Memory B cell (primary cell): ENCODE measurements at places on chromosomes 4 and X.

DNA sequence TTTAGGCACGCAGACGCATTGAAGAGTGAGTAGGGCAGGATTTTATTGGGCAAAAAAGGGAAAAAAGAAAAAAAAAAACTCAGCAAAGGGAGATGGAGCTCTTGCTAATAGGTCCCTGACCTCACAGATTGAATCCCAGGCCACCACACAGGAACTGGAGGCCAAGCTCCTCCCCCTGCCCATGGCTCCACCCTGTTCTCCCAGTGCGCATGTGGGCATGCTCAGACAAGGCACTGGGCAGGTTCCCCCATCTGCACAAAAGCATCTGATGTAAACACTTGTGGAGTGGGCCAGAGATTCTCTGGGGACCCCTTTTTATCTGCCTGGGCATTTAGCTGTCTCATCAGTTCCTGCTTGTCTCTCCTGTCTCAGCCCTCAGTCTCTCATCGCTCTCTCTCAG is 9.5 kb downstream of the FRMD7 start:
- DNase-seq = no peak

- DNase-seq = no peak
Observed at GRCh38 chrX:152817078-152817764, 13.3 kb downstream of the CETN2 start.

GRCh38 chrX:109952985-109953905 is 49.7 kb upstream of the TMEM164 start:
- no peak for DNase-seq

DNA sequence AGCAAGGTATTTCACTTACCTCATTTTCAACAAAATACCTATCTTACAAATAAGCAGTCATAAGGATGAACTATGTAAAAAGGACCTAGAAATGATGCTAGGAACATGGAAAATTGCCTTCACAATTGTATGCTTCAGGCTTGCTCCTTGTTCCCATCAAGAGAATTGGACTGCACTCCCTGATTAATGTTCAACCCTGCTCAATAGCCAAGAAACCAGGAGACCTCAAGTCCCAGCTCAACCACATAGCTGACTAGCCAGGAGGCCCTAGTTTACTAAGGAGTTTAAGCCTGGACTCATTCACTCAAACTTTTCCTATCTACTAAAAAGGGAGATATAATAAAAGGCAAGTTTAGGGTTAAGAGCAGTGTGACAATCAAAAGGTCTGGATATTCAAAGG is 146.6 kb upstream of the DGKK start:
- DNase-seq = no peak

DNA sequence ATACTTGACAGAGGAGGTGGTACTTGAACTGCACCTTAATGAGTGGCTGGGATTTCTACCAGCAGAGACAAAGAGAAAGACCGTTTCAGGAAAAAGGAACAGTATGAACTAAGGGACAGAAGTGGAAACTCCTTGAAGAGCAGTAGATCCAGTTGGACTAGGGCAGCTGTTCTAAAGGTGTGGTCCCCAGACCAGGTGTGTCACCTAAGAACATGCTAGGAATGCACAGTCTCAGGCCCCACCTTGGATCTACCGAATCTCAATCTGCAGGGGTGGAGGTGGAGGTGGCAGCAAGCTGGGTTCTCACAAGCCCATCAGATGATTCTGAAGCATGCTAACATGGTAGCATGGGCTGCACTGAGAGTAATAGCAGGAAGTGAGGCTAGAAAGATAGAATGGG is 22.3 kb downstream of the DAPP1 start:
- DNase-seq = no peak

GRCh38 chr4:184309241-184310170 is 91.8 kb upstream of the ENPP6 start:
- DNase-seq = no peak

DNA sequence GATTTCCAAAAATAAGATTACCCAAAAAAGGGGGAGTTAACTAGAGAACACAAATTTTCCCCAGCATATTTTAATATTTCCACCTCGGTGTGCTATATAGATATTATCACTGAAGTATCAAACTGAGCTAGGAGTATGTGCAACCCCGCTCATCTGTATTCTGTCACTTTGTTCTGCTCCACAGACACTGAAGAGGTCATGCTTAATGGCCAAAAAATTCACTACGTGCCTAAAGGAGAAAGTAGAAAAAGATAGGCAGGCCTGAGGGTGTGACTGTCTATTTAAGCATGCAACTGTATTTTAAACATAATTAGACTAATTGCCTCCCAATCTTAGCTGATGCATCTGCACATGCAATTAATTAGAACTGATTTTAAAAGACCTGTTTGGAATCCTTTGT is 24.5 kb downstream of the SH3RF1 start:
- no peak for DNase-seq

DNA sequence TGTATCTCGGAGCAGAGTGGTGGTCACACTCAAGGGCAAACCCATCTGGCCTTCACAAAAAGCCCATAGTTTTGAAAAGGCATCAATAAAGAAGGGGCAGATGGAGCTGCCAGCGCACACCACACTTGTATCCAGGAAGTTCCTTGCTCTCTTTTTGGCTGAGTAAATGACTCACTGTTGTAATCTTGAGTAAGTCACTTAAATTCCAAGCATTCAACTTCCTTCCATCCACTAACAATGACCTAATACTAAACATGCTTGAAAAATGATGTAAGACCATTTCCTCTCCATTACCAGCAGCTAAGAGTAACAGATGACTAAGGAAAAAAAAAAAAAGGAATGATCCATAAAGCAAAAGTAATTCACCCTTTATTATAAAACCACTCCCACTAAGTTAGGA is 32.4 kb upstream of the MYOZ2 start:
- no peak for DNase-seq

GRCh38 chrX:137654481-137654880 is 88.6 kb downstream of the ZIC3 start:
- no peak for DNase-seq

GRCh38 chrX:10653302-10653701 is 32.9 kb upstream of the MID1 start:
- no peak for DNase-seq

- no peak for DNase-seq
Observed at GRCh38 chr4:108384544-108384943, 215.8 kb upstream of the LEF1 start.

DNA sequence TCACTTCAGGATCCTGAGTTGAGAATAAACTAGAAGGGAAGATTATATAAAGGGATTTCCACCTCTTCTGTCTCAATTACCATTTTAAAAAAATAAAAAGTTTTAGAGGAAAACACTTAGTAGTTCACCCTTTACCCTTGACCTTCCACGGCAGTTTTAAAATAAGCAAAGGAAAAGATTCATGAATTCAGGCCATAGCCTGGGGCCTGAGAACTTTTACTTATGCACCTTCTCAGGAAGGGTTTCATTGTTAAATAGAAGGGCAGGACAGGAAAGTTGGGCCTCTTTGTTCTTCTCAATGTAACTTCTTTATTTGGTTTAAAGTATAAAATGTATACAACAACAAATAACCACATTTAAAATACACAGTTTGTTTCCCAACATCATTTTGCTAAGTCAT is 54.9 kb downstream of the PKD2 start:
- DNase-seq = no peak
